ENCODE measurements at places on chromosomes 16 and 17. TPM values are rescaled to one million over a fixed set of nuclear protein-coding genes. Genes with fewer than 3 reads are reported as not detected.
A peak's percentile ranks its signal among the peaks of the same experiment; 100 is the strongest.

The MYH13 gene
- not detected for total RNA-seq

The KRTAP17-1 gene
- not detected for total RNA-seq

The KRT39 gene
- not detected for total RNA-seq

The ZG16 gene
- not detected for total RNA-seq

The ARHGDIG gene
- not detected for total RNA-seq

The ZP2 gene
- not detected for total RNA-seq

The SYT17 gene
- total RNA-seq = 7.2 TPM

The TNFRSF13B gene
- total RNA-seq = not detected

DNA sequence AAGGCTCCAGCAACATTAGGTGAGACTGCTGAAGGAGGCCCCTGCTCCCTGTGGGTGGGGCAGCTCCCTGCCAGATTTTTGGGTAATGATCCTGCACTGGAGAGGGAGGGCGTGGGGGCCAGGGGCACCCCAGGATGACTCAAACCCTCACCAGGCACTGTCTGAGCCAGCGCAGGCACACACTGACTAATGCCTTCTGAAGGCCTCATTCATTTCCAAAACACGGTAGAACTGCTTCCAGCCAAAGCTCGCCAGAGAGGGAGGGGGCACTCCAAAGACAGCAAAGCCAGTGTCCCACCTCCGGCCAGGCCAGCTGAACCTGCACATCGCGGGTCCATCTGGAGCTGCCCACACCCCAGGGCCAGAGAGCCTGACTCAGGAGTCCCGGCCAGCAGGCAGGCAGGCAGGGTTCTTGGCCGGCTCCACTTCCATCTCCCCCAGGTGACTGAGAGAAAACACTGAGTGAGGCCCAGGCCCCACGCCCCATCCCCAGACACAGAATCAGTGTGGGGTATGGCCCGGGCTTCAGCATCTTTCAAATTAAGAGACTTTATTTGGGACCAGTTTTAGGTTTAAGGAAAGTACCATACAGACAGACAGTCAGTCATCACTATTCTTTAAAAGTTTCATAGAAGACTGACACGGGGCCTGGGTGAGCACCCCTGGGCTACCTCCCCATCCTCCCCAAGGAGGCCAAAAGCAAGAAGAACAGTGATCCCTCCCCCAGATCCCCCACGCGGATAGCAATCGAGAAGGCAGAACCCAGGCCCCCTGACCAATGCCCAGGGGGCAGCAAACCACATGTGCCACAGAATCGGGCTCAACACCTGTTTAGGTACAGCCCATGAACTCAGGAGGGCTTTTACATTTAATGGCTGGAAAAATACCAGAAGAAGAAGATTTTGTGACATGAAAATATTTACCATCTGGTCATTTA is 2.3 kb downstream of the PIEZO1 start:
- peaks cover 38% of the 10 kb centered on the region for H3K27me3 ChIP-seq
- H3K4me1 ChIP-seq = peaks cover 10% of the 10 kb centered on the region
- no peak overlapping the region for H3K27ac ChIP-seq
- no peak for DNase-seq

DNA sequence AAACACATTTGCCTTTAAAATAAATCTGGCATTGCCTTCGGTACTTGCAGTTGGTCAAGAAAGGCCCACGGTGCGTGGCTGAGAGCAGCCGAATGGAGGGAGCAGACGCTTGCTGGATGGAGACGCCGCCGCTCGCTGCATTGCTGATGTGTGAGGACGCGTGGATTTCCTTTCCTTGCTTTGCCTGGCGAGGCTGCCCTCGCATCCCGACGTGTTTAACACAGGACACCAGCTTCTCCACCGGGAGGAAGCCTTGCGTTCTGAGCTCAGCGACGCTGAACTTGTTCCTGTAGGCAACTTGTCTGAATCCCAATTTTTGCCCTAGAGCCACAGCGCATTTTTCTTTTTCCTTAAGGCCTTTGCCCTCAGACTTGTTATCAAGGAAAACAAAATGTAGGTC is 45.8 kb downstream of the COX4I1 start:
- no peaks in the 10 kb centered on the region for H3K4me1 ChIP-seq
- no peak for DNase-seq
- H3K27ac ChIP-seq = no peak overlapping the region
- no peak overlapping the region for H3K4me3 ChIP-seq
- no peaks in the 10 kb centered on the region for H3K27me3 ChIP-seq
- no peaks in the 10 kb centered on the region for H3K36me3 ChIP-seq

GRCh38 chr16:50742576-50743200 is 802 bp downstream of the CYLD start:
- peak overlapping the region; percentile 97 for H3K4me3 ChIP-seq
- H3K27me3 ChIP-seq = peaks cover under 1% of the 10 kb centered on the region
- no peaks in the 10 kb centered on the region for H3K36me3 ChIP-seq
- H3K27ac ChIP-seq = no peak overlapping the region
- H3K4me1 ChIP-seq = peaks cover 5% of the 10 kb centered on the region

GRCh38 chr17:13981881-13982280 is 87.4 kb upstream of the COX10 start:
- no peaks in the 10 kb centered on the region for H3K27me3 ChIP-seq
- no peak for DNase-seq
- no peak overlapping the region for H3K27ac ChIP-seq
- no peaks in the 10 kb centered on the region for H3K36me3 ChIP-seq
- H3K4me1 ChIP-seq = no peaks in the 10 kb centered on the region
- H3K4me3 ChIP-seq = no peak overlapping the region

GRCh38 chr16:23837553-23838308 is 1.9 kb downstream of the PRKCB start:
- peaks cover 19% of the 10 kb centered on the region for H3K4me1 ChIP-seq
- peaks cover 66% of the 10 kb centered on the region for H3K27me3 ChIP-seq
- no peak overlapping the region for H3K27ac ChIP-seq
- no peak overlapping the region for H3K4me3 ChIP-seq
- DNase-seq = peak; percentile 11
- no peaks in the 10 kb centered on the region for H3K36me3 ChIP-seq

GRCh38 chr16:69169051-69169450 is 17.9 kb upstream of the SNTB2 start:
- DNase-seq = no peak
- H3K4me1 ChIP-seq = no peaks in the 10 kb centered on the region
- H3K27me3 ChIP-seq = no peaks in the 10 kb centered on the region
- H3K4me3 ChIP-seq = no peak overlapping the region
- H3K27ac ChIP-seq = no peak overlapping the region
- H3K36me3 ChIP-seq = peaks cover 4% of the 10 kb centered on the region

DNA sequence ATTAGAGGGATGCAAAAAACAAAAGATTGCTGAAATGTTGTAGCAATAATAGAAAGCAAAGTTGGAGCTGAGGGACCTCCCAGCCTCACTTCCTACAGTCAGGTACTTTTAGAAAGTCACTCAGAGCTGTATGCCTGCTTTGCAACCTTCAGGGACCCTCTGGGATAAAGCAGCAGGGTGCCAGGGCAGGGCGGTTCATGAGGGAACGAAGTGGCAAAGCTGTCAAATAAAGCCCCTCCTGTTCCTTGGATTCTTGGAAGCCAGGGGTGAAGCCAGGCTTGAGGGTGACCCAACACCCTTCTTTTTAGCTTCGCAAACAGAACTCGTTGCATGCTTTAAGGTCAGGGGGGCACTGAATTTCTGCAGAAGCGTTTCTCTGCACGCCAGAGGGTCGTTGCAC is 767 bp downstream of the ATP2C2 start:
- peak; percentile 45 for DNase-seq
- no peak overlapping the region for H3K27ac ChIP-seq
- peaks cover 61% of the 10 kb centered on the region for H3K27me3 ChIP-seq

- no peaks in the 10 kb centered on the region for H3K36me3 ChIP-seq
- H3K4me1 ChIP-seq = peaks cover 5% of the 10 kb centered on the region
- peaks cover 39% of the 10 kb centered on the region for H3K27me3 ChIP-seq
- peak overlapping the region; percentile 89 for H3K27ac ChIP-seq
- peak overlapping the region; percentile 79 for H3K4me3 ChIP-seq
Observed at GRCh38 chr17:20156196-20157000, 147.2 kb downstream of the SPECC1 start.

DNA sequence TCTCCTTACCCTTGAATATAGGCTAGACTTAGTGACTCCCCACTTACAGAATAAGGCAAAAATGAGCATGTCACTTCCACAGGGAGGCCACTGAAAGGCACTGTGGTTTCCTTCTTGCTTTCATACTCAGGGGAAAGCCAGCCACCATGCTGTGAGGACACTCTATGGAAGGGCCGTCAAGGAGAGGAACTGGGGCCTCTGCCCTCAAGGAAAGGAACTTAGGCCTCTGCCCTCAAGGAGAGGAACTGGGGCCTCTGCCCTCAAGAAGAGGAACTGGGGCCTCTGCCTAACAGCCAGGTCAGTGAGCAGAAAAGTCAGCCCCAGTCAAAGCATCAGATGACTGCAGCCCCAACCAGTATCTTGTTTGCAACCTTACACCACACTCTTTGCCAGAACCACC is 30.1 kb downstream of the VPS35 start:
- H3K27ac ChIP-seq = no peak overlapping the region
- no peaks in the 10 kb centered on the region for H3K27me3 ChIP-seq
- H3K4me3 ChIP-seq = no peak overlapping the region
- H3K4me1 ChIP-seq = no peaks in the 10 kb centered on the region
- DNase-seq = no peak

- H3K27me3 ChIP-seq = no peaks in the 10 kb centered on the region
- H3K36me3 ChIP-seq = no peaks in the 10 kb centered on the region
- no peak overlapping the region for H3K27ac ChIP-seq
- H3K4me1 ChIP-seq = peaks cover 26% of the 10 kb centered on the region
Observed at GRCh38 chr17:29076722-29077121, 33.8 kb downstream of the PIPOX start.

DNA sequence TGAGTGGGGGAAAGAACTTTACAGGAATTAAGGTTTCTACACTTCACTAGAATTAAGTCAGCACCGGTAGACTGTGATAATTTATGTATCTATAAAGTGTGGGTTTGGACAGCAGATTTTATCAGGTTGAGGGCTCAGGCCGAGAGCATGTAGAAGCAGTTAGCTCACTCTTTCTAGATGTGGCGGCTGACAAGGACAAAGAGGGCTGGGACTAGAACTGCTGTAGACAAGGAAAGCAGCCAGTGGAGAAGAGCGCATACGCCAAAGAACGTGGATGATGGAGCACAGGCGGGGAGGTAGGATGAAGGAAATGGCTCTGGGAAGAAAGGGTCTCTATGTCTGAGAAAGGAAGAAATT is 504 bp upstream of the GOSR1 start:
- peaks cover 4% of the 10 kb centered on the region for H3K36me3 ChIP-seq
- H3K27ac ChIP-seq = no peak overlapping the region
- peaks cover 18% of the 10 kb centered on the region for H3K4me1 ChIP-seq
- H3K27me3 ChIP-seq = no peaks in the 10 kb centered on the region

- H3K27me3 ChIP-seq = no peaks in the 10 kb centered on the region
- no peaks in the 10 kb centered on the region for H3K36me3 ChIP-seq
- no peak overlapping the region for H3K4me3 ChIP-seq
- no peaks in the 10 kb centered on the region for H3K4me1 ChIP-seq
- DNase-seq = no peak
- no peak overlapping the region for H3K27ac ChIP-seq
Observed at GRCh38 chr17:14389681-14390080, 88.8 kb downstream of the HS3ST3B1 start.

- no peaks in the 10 kb centered on the region for H3K36me3 ChIP-seq
- H3K27me3 ChIP-seq = peaks cover 31% of the 10 kb centered on the region
- DNase-seq = peak; percentile 80
- H3K4me1 ChIP-seq = peaks cover 26% of the 10 kb centered on the region
- no peak within 1 kb of the TSS for H3K27ac ChIP-seq
Observed at GRCh38 chr16:2236337-2237101, at the start of gene DNASE1L2. TSS of gene DNASE1L2 (plus strand) at chr16:2236444. CDS start at chr16:2236817, 373 bp downstream.

DNA sequence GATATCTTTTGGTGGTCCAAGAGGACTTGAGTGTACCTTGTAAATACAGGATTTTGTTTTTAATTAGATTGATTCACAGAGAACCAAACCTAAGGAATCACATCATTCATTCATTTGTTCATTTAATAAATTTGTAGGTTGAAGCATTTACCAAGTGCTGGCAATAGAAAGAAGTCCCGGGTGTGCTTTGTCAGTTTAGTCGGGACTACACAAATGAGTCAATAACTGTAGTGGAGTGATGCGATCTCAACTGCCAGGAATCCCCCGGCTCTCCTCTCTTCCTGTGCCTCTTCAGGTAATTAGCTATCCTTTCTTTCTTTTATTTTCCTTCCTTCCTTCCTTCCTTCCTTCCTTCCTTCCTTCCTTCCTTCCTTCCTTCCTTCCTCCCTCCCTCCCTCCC is 1.4 kb upstream of the WWOX start:
- H3K27me3 ChIP-seq = no peaks in the 10 kb centered on the region
- no peak for DNase-seq
- no peaks in the 10 kb centered on the region for H3K36me3 ChIP-seq
- no peaks in the 10 kb centered on the region for H3K4me1 ChIP-seq
- H3K4me3 ChIP-seq = no peak overlapping the region

DNA sequence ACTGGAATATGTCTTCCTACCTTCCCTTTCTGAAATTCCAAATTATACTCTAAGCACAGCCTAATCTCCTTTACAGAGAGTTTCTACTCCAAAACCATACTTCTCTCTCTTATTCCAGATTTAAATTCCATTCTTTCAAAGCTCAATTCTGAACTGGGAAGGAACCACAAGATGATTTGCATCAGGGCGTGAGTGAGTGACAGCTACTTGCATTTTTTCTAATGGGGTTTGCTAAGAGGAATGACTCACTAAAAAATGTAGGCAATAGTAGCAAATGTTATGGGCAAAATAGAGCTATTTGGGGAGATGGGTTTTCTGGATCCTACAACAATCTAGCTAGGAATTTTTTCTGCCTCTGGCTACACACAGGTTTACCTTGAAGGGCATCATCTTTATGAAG is 244.6 kb upstream of the PSMD7 start:
- H3K36me3 ChIP-seq = no peaks in the 10 kb centered on the region
- no peaks in the 10 kb centered on the region for H3K27me3 ChIP-seq
- no peaks in the 10 kb centered on the region for H3K4me1 ChIP-seq
- no peak overlapping the region for H3K27ac ChIP-seq
- no peak for DNase-seq

- H3K27ac ChIP-seq = no peak overlapping the region
- H3K36me3 ChIP-seq = no peaks in the 10 kb centered on the region
- peaks cover 7% of the 10 kb centered on the region for H3K4me1 ChIP-seq
- peak; percentile 42 for DNase-seq
- no peaks in the 10 kb centered on the region for H3K27me3 ChIP-seq
Observed at GRCh38 chr16:4924593-4925292, 12.2 kb downstream of the PPL start.

- peaks cover 37% of the 10 kb centered on the region for H3K27me3 ChIP-seq
- no peak overlapping the region for H3K27ac ChIP-seq
- DNase-seq = peak; percentile 30
- H3K4me3 ChIP-seq = peak overlapping the region; percentile 49
- no peaks in the 10 kb centered on the region for H3K4me1 ChIP-seq
- no peaks in the 10 kb centered on the region for H3K36me3 ChIP-seq
Observed at GRCh38 chr17:63446753-63447470, 806 bp upstream of the CYB561 start.

- no peak overlapping the region for H3K27ac ChIP-seq
- H3K4me3 ChIP-seq = no peak overlapping the region
- H3K27me3 ChIP-seq = no peaks in the 10 kb centered on the region
- no peak for DNase-seq
- H3K36me3 ChIP-seq = no peaks in the 10 kb centered on the region
Observed at GRCh38 chr17:19296786-19297778, 59.9 kb downstream of the EPN2 start.

GRCh38 chr16:2827831-2828520 is 2.1 kb upstream of the ZG16B start:
- no peak overlapping the region for H3K27ac ChIP-seq
- H3K4me1 ChIP-seq = no peaks in the 10 kb centered on the region
- DNase-seq = peak; percentile 45

Data from neural progenitor cell (in vitro differentiated cells).